ENCODE measurements at places on chromosomes 16 and 17.

- no peak for DNase-seq
Measured at GRCh38 chr17:66492561-66493005, 190.2 kb downstream of the PRKCA start.

DNA sequence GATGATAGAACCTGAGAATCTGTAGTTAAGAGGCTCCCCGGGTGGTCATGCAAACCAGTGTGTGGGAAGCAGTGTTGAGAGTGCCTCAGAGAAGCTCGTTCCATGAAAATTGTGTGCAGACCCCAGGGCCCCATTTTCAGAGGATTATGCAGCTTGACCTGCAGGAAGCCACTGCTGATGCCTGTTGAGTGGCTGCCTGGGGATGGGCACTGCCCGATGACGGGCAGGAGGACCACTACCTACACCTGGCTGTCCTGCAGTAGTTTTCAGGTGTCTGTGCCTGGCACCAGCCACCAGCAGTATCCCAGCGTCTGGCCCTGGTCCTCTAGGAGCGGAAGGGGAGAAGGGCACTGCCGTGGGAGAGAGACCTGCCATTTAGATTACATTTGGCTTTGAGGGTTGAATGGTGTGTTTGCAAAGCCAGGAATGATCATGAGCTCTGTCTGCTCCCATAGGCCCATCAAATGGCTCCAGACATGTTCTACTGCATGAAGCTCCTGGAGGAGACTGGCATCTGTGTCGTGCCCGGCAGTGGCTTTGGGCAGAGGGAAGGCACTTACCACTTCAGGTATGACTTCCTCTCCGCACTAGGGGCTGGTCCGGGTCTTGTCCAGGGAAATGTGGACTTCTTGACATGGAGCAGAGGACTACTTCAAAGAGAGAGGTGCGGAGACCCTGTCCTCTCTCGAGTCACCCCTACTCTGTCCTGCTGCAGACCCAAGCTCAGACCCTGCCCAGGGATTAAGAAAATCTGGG, 42.5 kb downstream of the GPT2 start:
- DNase-seq: no peak

- DNase-seq: no peak
Measured at GRCh38 chr17:40903129-40903847, 18.2 kb upstream of the KRT20 start.

DNA sequence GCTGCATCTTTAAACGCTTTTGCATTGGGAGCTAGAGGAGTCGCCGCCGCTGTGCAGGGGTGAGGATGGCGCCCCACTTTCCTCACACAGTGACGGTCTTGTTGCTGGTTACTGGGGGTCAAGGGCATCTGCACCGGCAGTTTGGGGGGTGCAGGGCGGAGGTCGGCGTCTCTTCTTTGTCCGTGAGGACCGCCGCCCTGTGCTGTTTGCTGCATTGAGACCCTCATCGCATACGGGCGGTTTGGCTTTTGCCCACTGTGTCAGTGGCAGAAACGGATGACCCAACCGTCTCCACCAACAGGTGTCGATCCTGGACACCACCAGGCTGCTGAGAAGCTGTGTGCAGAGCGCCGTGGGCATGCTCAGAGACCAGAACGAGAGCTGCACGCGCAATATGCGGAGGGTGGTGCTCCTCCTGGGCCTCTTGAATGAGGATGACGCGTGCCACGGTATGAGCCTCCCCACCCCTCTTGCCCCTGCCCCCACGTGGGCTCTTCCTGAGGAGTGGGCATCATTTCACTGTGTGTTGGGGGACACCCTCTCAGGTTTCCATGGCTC, 61.2 kb upstream of the ENDOV start:
- no peak for DNase-seq

- no peak for DNase-seq
Measured at GRCh38 chr17:50292465-50292864, 18.2 kb downstream of the TMEM92 start.

GRCh38 chr16:87320510-87321227, 3.5 kb upstream of the C16orf95 start:
- DNase-seq: no peak

- DNase-seq: no peak
Measured at GRCh38 chr17:4569591-4569990, 9.2 kb upstream of the GGT6 start.

GRCh38 chr17:17719199-17719940, 38.1 kb downstream of the RAI1 start:
- no peak for DNase-seq

DNA sequence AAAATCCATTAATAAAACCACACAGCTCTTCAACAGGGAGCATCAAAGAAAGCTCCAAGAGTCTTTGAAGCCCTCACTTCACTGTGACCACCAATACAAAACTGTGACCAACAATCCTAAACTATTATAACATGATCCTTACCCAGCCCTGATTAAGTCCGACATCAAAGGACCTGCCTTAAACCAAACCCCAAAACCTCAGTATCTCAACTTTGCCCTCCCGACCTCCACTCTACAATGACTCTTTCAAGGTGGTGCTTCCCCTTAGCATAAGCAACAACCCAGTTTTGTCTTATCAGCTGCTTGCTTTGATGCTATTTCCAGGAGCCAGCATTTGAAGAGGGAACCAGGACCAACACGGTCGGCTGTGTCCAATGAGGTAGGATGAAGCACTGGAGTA, 8.5 kb upstream of the PRSS22 start:
- no peak for DNase-seq

All from BE2C (cell line).